ENCODE measurements at places on chromosomes 7 and 10.
A peak's percentile ranks its signal among the peaks of the same experiment; 100 is the strongest.

- no peak for DNase-seq
Observed at GRCh38 chr10:48519481-48520183, 85.2 kb downstream of the ARHGAP22 start.

- no peak for DNase-seq
Observed at GRCh38 chr7:95605275-95605674, 9.0 kb upstream of the PDK4 start.

GRCh38 chr7:71937840-71938371 is 474.2 kb downstream of the CALN1 start:
- no peak for DNase-seq

DNA sequence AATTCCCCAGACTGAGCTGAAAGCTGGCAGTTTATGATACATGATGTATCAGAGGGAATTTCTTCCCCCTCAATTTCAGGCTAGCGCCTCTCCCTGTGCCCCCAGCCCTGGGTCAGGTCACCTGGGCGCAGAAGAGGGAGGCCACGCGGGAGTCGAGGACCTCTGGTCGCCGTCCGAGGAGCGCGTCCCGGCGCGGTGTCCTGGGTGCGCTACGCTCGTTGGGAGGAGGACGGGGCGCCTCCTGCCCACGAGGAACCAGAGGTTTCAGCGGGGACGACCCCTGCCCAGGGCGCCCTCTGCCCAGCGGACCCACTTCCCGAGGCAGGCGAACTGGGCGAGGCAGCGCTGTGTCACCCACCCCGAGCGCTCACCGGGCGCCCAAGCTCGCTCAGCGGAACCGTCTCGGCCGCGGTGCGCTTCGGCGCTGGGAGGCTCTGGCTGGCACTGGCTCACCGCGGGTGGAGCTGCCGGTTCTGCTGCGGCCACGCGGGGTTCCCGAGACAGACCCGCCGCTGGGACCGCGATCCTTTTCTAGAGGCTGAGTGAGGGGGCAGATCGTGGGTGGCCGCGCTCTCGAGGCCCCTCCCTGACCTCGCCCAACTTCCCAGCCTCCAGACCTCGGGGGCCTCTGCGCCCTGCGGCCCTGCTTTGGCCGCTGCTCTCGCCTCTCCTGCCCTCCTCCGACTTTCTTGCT is at the start of gene FAM237B:
TSS of gene FAM237B (minus strand) at position 504 of the 694 bp plus-strand sequence. CDS start 1,556 bp downstream, outside the sequence.
- peak; percentile 4 for DNase-seq

- DNase-seq, result no peak
Observed at GRCh38 chr10:61905837-61906561, 4.5 kb downstream of the ARID5B start.

DNA sequence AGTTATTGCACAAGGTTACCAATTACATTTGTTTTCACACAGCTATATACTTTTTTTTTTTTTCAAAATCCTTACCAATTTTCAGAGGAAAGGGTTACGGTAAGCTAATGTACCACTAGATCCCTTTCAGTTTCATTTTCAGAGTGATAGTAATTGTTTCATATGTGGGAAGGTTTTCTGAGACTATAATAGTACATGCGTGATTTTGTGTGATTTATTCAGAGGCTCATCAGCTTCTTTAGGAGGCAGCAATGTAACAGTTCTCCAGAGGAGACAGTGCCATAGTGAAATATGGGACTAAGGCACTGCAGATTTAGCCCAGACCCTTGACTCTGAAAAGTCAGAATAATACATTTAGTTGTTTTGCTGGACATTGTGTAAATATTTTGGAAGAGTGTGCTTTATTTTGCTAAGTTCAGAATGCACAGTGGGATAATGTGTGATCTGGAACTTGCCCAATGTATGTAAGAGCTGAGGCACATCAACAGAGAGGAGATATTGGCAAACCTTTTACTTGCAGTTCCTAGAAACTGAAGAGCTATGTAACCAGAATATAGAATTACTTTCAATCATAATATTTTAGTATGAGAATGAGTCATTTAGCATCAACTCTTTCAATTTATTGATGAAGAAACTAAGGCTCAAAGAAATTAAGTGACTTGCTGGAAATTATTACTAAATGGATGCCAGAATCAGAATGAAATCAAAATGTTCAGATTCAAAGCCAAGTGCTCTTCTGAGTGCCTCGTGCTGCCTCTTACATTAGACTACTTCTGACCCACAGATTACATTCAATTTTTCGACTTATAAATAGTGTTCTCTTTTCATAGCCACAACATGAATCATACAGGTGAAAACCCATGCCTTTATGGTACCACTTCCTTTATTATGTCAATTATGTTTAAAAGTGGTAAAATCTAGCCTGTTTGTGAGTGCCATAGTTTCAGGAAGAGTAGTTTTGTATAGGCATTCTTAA is 207.7 kb upstream of the TEX47 start:
- no peak for DNase-seq

DNA sequence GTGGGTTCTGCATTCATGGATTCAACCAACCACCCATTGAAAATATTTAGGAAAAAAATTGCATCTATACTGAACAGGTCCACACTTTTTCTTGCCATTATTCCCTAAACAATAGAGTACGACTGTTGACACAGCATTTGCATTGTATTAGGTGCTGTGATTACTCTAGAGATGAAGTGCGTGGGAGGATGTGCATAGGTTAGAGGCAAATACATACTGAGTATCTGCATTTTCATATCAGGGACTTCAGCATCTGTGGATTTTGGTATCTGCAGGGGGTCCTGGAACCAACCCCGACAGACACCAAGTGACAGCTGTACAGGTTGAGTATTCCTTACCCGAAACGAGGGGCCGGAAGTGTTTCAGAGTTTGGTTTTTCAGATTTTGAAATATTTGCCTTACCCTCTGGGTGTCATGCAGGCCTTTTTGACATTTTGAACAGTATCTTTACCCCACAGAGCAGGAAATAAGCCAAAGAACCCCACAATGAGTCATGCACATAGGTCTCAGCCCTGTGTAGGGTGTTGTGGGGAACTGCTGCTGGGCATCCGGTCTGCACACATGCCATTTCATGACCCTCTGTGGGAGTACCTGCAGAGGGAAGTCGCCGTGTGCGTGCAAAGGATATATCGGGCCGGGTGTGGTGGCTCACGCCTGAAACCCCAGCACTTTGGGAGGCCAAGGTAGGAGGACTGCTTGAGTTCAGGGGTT is 14.5 kb downstream of the NUDT5 start:
- peak; percentile 59 for DNase-seq

DNA sequence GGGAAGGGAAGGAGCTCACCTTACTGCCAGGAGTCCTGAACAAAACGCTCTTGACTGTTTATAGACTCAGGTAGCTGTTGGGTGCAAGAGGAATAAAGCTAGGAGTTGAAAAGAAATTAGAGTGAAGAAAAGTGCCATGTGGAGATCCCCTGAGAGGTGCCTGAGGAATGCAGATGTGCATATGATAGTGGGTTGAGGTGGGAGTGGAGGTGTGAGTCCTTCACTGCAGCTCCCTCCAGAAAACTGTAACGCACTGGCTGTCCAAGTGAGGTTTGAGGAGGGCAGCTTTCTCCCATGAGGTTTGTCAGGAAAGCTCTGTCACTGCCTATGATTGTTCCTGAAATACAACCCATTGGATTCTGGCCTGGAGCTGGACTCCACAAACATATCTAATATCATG is 904.8 kb upstream of the POT1 start:
- no peak for DNase-seq

DNA sequence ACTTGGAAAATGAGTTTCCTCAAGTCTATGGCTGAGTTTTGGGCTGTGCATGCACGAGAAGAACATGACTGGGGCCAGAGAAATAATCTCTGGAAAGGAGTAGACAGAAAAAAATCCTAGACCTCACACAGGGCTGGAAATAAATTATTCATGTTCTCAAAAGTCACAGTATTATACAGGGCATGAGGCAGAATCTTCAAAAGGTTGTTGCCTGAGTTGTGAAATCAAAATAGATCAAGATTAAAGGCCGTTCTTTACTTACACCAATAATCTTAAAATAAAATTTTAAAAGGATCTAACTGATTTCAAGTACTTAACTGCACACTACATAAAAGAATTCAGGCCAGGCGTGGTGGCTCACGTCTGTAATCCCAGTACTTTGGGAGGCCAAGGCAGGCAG is 14.1 kb upstream of the CREM start:
- DNase-seq, result no peak
